SW480 (cell line): ENCODE measurements at places on chromosomes 5 and 9.

GRCh38 chr9:135344523-135344901 lies 135.1 kb upstream of the PPP1R26 start:
- no peak for DNase-seq

DNA sequence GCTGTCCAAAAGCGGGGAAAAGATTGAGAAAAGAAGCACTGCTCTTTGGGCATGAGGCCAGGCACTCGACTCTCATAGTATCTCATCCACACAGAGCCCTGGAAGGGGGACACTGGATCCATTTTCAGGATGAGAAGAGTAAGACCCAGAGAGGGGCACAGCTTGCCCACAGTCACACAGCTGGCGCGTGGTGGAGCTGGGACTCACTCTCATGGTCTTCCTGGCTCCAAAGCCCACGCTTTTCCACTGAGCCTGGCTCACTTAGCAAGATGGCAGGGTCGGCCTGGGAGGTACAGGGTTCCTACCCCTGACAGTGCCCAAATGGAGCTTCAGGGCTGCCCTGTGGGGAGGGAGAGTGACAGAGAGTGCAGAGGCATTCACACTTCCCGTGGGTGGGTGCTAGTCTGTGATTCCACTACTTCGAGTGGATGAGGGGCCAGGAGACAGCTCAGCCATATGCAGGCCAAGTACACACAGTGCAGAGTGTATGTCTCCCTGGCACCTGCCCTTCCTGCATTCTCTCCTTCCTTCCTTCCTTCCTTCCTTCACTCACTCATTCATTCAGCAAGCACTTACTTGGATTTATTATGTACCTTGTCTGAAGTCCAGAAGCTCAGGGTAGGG lies 18.3 kb upstream of the IGFBPL1 start:
- no peak for DNase-seq

- no peak for DNase-seq
Observed at GRCh38 chr5:55923865-55924500, 70.8 kb downstream of the IL6ST start.

GRCh38 chr5:133251296-133252132 lies 199.7 kb downstream of the HSPA4 start:
- DNase-seq: peak; percentile 75

- DNase-seq: no peak
Observed at GRCh38 chr5:28253431-28253830, 1215.0 kb upstream of the CDH9 start.

- no peak for DNase-seq
Observed at GRCh38 chr9:107090218-107090617, 192.9 kb upstream of the RAD23B start.

- no peak for DNase-seq
Observed at GRCh38 chr5:167998148-167998767, 293.2 kb upstream of the WWC1 start.

- DNase-seq: no peak
Observed at GRCh38 chr5:43256261-43256966, 56.8 kb downstream of the HMGCS1 start.

DNA sequence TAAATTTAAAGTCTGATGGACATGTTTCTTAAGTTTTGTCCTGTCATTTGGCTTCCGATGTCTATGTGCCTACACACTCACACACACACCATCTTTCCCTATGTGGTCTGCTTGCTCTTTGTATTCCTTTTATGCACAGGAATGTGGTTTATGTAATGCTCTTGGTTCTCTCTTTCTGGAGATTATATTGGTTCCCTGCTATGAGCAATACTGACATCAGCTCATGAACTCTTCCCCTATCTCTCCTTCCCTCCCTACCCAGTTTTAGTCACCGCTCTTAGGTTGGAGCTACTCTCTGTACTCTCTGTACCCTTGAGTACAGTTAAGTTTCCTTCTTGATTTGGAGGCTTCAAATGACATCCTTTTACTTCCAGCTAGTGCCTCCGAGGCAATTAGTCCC lies 77.9 kb upstream of the MVB12B start:
- peak; percentile 11 for DNase-seq

- no peak for DNase-seq
Observed at GRCh38 chr9:130421802-130422276, 22.9 kb upstream of the ASS1 start.

GRCh38 chr9:69785757-69786156 lies 25.9 kb upstream of the PTAR1 start:
- peak; percentile 14 for DNase-seq

- peak; percentile 55 for DNase-seq
Observed at GRCh38 chr5:149773291-149774095, 43.4 kb downstream of the PPARGC1B start.

- no peak for DNase-seq
Observed at GRCh38 chr9:116096046-116096445, 57.5 kb upstream of the PAPPA start.

- DNase-seq: no peak
Observed at GRCh38 chr5:81948349-81948748, 23.5 kb upstream of the ATG10 start.

GRCh38 chr5:109249126-109249525 lies 160.6 kb downstream of the PJA2 start:
- DNase-seq: no peak

DNA sequence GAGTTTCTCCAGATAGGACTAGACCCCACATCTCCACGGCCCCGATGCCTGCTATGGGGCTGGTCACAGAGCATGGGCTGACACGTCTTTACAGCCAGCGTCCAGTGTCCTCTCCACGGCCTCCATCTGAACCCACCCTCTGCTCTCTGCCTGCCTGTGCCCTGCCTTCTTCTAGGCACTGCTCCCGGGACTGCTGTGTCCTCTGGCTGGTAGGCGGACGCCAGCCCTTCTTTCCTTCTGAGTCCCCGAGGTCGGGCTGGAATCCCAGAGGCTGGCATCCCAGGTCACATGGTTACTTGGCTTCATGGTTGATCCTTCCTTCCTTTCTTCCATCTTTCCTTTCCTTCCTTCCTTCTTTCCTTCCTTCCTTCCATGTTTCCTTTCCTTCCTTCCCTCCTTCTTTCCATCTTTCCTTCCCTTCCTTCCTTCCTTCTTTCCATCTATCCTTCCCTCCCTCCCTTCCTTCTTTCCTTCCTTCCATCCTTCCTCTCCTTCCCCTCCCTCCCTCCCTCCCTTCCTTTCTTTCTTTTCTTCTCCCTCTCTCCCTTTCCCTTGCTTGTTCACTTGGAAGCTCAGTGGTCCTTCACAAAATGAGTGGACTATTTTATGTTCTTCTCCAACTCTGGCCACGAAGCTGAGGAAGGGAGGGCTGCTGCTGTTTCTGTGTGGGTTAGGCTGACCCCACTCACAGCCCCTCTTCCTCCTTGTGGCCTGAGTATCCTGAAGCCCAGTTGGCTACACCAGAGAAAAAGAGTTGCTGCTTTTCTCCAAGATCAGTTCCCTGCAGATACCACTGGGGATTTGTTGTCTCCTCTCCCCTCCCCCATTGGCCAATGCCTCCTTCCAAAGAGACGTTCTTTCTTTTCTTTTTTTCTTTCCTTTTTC lies 66.8 kb upstream of the NEURL1B start:
- no peak for DNase-seq

GRCh38 chr5:131355971-131356528 lies 92.2 kb downstream of the CDC42SE2 start:
- DNase-seq: no peak

GRCh38 chr5:159471904-159472303 lies 141.6 kb upstream of the IL12B start:
- no peak for DNase-seq

GRCh38 chr9:82894961-82895821 lies 167.8 kb downstream of the RASEF start:
- DNase-seq: no peak

DNA sequence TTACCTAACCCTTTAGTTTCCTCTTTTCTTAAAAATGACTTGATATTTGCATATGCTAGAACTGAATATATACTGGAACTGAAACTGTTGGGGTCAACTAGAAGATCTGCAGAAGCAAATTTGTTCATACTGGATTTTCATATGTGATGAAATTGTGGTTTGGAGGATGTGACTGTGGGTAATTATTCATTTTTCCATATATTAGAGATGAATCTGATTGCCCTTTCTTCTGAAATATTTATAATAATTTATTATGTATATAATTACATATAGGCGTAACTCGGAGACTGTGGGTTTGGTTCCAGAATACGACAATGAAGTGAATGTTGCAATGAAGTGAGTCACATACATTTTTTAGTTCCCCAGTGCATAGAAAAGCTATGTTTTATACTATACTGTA lies 149.1 kb downstream of the ATP10B start:
- DNase-seq: no peak

- DNase-seq: peak; percentile 13
Observed at GRCh38 chr5:123700624-123701287, 188.8 kb downstream of the CSNK1G3 start.

DNA sequence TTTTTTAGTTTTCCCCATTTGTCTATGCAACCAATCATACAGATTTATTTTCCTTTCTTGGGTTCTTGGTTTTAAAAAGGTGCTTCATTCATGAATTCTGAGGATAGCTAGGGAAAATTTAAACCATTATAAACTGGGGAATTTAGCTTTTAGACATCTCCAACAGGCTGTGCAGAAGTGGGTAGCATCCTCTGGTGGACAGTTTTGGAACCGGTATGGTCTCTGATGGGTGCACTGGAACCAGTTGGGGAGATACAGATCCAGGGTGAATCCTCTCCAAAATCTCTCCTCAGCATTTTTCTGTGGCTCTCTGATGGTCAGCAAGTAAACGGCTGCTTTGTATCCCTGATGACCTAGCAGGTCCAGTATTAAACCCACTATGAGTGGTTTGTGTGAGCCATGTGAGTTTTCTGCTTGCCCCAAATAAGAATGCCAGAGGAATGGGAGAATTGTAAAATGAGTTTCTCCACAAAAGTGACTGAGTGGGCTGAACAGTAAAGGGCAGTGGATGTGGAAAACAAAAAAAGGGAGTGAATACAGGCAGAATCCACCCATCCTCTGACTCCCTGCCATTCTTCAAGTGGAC lies 9.1 kb upstream of the DNAJC25 start:
- DNase-seq: peak; percentile 36

DNA sequence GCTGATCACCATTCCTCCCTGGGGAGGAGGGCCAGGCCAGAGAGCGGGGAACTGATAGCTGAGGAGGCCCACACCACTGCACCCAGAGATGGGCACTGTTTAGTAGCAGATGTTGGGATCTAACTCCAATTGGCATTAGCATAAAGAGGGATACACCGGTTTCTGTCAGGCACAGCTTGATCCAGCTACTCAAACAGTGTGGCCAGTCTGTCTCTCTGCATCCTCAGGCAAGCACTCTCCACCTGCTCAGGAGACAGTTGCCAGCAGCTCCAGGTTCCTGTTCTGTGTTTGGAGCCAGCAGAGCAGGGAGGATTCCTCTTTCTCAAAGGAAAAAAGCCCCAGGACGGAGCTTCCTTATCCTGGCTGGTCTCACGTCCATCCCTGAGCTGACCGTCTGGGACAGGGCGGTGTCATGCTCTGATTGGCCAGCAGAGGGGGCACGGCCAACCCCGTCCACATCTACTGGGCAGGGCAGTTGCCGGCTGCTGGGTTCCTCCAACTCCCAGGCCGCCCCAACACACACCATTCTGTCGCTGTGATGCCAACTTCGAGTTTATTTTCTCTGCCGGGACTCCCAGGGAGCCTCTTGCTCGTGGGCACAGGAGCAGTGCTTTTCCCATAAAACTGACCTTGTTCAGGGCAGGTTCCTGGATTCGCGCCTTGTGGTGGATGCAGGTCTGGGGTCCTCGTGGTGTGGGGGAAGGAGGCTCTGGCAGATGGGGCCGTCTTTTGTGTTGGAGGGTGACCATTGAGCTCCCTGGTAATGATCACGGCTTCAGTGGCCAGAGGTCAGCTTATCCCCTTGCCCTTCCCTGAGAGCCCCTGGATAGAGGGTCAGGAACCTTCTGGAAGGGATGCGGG lies 47.9 kb downstream of the COL5A1 start:
- peak; percentile 34 for DNase-seq

DNA sequence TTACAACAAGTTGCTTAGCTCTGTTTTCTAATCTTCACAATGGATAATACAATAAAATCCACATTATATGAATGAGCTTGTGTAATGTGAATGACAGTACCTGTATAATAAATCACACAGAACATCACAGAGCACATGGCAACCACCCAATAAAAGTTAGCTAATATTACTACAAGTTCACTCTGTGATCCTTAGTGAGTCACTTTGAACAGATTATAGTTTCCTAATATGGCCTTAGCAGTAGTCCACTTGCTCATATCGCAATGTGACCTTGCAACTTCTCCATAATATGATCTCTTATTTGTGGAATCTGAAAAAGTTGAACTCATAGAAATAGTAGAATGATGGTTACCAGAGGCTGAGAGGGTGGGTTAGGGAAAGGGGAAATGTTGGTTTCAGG lies 361.3 kb downstream of the PTPRD start:
- DNase-seq: no peak
